T-helper 1 cell (primary cell): ENCODE measurements at places on chromosomes 1 and 21.

GRCh38 chr1:12341667-12342066 is 111.8 kb downstream of the VPS13D start:
- DNase-seq: no peak

- DNase-seq: no peak
These were observed 306.3 kb upstream of the DUSP10 start for GRCh38 chr1:222048094-222048595.

GRCh38 chr1:115325874-115326273 is 12.2 kb downstream of the NGF start:
- no peak for DNase-seq

- no peak for DNase-seq
These were observed 332.9 kb upstream of the FMN2 start for GRCh38 chr1:239758756-239759155.

GRCh38 chr1:234231061-234231892 is 142.0 kb upstream of the COA6 start:
- DNase-seq: no peak

GRCh38 chr1:209106237-209106741 is 477.2 kb upstream of the CAMK1G start:
- DNase-seq: no peak
